Stimulated activated CD4-positive, alpha-beta T cell treated with anti-CD3 and anti-CD28 coated beads, Interleukin-2, amount 100 ng/mL, for 24 hours (primary cell): ENCODE measurements at places on chromosomes 16 and 17.

- no peak for DNase-seq
Observed at GRCh38 chr17:48633266-48633677, 7.1 kb upstream of the HOXB9 start.

DNA sequence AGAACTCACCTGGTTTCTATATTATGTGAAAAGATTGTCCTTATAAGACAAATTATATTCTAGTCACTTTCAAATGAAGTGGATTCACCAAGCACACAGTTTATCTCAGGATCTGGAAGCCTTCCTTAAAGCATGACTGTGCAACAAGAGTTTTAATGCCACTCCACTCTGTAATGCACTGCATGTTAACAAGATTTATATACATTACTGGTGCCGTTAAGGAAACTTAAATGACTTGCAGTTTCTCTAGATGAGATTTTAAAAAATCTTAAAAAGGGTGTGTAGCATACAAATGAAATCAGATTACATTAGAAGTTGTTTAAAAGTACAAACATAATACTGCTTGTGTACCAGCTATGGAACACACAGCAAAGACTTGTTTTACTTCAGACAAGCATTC lies 150.8 kb downstream of the SNX11 start:
- no peak for DNase-seq

- peak; percentile 78 for DNase-seq
Observed at GRCh38 chr17:1573932-1574696, 11.5 kb upstream of the PITPNA start.

- DNase-seq: no peak
Observed at GRCh38 chr16:27699540-27699939, 149.6 kb downstream of the KATNIP start.

DNA sequence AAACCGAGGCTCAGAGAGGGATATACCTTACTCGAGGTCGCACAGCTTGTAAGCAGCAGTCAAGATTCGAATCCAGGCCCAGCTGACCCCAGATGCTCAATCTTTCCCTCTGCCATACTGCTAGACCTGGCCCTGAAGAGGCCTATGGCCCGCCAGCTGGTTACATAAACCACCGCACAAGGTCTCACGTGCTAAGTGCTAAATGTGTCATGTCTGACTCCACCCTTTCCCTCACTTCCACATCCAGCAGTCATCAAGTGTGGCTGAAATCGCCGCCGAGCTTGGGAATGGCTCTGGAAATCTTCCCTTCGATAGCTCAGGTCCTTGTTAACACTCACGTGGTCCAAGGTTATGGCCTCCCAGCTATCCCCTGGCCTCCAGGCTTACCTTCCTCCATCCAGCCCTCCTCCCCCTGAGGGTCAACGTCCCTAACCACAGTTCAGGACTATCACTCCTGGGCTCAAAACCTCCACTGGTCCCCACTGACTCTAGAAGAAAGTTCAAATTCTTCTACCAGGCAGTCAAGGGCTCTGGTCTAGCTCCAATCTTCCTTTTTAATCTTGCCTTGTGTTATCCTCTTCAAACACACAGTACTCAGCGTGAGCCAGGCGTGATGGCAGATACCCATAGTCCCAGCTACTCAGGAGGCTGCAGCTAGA lies 3.5 kb downstream of the ZBTB4 start:
- DNase-seq: no peak

GRCh38 chr17:66310528-66311148 lies 8.2 kb downstream of the PRKCA start:
- peak; percentile 33 for DNase-seq

- no peak for DNase-seq
Observed at GRCh38 chr16:48284772-48285409, 37.6 kb upstream of the ABCC11 start.

DNA sequence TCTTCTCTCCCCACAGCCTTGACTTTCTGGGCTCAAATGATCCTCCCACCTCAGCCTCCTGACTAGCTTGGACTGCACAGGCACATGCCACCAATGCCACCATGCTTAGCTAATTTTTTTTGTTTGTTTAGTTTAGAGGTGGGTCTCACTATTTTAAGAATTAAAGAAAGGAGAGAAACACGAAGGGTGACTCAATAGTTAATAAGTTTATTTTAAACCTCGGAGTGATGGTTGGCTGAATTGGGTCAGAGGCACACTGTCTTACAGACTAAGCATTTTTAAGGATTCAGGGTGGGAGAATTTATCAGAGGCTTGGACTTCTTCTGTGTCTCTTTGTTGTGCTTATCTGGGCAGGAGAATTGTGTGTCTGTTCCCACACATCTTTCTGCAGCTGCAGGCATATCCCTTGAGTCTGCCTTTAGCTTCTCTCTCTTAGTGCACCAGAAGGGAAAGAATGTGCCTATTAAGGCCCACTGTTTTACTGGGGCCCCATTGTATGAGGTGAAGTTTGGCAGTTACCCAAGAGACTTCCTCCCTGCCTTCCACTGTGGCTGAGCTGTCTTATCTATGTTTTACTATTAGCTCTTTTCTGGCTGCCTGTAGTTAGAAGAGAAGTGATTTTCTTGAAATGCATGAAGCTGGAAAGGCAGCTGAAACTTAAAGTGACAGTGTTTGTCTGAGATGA lies 2172.0 kb downstream of the TP53TG3F start:
- no peak for DNase-seq

DNA sequence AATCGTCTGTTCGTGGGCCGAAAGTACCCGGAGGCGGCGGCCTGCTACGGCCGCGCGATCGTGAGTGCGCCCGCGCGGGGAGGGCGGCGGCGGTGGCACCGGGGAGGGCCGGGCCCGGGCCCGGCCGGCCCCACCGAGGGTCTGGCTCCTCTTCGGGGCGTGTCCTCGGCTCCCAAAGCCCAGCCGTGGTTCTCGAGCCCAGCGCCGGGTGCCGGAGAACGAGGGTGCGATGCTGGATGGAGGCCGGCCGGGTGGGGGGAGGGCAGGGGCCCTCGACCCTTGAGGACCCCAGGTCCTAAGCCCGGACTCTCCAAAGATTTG lies 375 bp downstream of the STUB1 start:
- DNase-seq: no peak

GRCh38 chr17:75808905-75809621 lies 24.5 kb downstream of the UNK start:
- no peak for DNase-seq

GRCh38 chr17:57337390-57337789 lies 81.1 kb downstream of the MSI2 start:
- DNase-seq: no peak

DNA sequence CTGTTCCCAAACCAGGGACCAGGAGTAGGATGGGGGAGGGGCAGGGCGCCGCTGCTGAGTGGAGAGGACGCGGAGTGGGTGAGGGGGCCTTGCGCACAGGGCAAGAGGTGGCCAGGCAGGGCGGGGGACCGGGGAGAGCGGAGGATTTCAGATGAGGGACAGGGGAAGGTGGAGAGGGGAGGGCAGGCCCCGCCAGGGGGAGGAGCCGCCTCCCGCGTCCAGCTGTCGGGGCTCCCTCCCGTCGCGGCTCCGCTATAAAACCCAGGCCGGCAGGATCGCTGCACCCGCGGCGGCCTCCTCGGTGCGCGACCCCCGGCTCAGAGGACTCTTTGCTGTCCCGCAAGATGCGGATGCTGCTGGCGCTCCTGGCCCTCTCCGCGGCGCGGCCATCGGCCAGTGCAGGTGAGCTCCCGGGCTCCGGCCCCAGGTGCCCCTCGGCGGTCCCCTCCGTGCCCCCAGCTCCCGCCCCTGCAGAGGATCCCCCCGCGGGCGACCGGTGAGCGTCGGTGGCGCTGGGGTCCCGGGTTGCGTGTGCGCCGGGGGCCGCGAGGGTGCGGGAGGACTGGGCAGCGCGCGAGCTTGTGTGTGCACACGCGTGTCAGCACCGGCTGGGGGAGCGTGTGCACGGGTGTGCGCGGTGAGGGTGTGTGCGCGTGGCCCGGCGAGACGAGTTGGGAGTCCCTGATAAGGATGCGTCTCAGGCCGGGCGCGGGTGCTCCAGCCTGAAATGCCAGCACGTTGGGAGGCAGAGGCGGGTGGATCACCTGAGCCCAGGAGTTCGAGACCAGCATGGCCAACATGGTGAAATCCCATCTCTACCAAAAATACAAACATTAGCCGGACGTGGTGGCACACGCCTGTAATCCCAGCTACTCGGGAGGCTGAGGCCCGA lies at the start of gene CA4:
TSS of gene CA4 (plus strand) at position 283 of the 892 bp plus-strand sequence. CDS start at position 345, 62 bp downstream.
- no peak for DNase-seq

DNA sequence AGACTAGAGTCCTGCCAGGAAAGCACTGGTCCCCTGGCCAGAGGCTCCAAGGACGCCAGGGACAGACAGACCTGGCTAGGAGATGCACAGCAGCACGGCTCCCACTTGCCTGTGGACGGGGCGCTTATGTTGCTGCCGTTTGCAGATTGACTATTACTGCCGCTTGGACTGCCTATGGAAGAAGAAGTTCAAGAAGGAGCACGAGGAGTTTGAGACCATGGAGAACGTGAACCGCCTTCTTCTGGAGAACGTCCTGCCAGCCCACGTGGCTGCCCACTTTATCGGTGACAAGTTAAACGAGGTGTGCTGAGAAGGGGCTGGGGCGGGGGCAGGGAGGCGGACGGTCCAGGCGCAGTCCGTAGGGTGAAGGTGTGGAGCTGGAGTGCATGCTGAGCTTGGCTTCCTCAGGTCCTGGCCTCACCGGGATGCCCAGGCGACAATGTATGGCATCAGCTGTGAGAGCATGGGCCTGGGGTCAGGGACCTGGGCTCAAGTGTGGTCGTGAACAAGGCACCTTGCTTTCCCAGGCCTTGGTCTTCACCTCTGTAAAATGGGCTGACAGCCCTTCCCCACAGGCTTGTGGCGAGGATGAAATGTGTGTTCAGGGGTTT lies 45.6 kb downstream of the ADCY7 start:
- DNase-seq: no peak

GRCh38 chr16:58490065-58490464 lies 9.9 kb upstream of the NDRG4 start:
- no peak for DNase-seq

GRCh38 chr16:10966129-10966528 lies 21.8 kb downstream of the CLEC16A start:
- no peak for DNase-seq

DNA sequence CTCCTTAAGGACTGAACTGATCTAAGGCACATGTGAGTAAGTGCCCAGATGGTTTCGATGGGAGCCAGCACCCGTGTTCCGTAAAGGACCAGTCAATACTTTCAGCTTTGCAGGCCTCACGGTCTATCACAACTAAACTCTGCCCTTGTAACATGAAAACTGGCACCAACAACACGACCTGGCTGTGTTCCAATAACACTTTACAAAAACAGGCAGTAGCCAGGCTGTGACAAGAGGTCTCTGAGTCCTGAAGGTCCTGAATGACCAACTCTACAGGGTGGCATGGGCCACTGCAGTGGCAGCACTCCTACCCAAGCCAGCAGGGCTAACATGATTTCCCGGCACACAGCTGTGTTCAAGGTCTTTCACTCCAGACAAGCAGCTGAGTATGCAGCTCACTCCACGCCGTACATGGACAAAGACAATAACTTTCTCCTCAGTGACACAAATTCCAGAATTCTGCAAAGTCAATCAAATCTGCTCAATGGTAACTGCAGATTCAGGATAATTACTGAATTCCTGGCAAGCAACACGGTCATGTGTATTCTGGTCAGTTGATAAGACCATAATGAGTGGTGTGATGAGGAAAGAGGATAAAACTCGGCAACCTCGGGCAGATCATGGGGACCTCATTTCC lies 15.3 kb downstream of the NPLOC4 start:
- DNase-seq: no peak

DNA sequence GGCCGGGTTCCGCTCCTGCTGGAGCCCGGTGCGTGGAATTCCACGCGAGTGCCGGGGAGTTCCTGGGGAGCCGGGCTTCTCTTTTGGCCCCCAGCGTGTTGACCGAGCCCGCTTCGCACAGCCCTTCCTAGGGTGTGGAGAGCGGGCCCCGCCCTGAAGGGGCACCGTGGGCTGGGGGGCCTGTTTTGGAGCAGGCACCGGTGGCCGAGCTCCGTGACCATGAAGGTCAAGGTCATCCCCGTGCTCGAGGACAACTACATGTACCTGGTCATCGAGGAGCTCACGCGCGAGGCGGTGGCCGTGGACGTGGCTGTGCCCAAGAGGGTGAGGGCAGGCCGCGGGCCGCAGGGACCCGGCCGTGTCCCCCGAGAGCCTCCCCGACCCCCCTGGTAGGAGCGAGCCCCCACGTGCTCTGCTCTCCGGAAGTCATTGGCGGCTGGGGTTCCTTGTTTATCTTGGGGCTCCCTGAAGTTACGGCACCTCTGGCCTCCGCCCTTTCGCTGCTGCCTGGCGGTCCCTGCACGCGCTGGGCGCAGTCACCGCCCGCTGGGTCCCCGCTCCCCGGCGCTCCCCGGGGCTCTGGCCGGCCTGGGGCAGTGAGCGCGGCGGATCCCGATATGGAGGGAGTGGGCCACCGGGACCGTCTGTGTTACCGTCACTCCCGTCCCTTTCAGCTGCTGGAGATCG lies 528 bp downstream of the HAGHL start:
- no peak for DNase-seq

- DNase-seq: no peak
Observed at GRCh38 chr16:27633721-27634120, 83.8 kb downstream of the KATNIP start.

GRCh38 chr16:81421536-81421935 lies 23.1 kb upstream of the CMIP start:
- DNase-seq: no peak

GRCh38 chr16:69112285-69113129 lies 7.1 kb downstream of the HAS3 start:
- DNase-seq: peak; percentile 76

DNA sequence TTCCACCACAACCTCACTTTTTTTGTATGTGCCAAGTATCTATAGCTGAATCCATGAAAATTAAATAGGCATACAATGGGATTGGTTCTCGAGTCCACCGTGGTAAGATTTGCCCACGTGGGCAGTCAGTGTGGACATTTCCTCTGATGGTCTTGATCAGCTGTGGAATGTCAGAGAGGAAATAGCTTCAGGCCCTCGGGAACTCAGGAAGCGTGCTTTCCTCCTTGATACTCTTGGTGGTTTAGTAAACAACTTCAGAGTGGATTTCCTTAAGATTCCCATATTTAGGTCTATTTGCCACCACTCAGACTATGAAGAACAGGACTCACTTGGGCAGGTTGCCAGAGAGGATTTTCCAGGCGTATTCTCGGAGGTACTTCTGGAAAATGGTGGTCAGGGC lies 152.5 kb downstream of the VPS53 start:
- no peak for DNase-seq

DNA sequence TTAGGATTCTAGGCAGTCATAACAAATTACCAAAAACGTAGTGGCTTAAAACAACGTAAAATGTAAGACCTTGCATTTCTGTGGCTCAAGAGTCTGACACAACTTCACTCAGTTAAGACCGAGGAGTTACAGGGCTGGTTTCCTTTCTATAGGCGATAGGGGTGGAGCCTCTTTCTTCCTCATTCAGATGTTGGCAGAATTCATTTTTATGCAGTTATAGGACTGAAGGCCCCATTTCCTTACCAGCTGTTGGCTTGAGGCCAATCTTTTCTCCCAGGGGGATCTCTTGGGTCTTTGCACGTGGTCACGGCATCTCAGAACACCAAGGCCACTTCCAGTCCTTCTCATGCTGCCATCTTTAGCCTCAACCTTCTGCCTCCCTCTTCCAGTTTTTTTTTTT lies 145.2 kb downstream of the KCNJ2 start:
- DNase-seq: no peak

DNA sequence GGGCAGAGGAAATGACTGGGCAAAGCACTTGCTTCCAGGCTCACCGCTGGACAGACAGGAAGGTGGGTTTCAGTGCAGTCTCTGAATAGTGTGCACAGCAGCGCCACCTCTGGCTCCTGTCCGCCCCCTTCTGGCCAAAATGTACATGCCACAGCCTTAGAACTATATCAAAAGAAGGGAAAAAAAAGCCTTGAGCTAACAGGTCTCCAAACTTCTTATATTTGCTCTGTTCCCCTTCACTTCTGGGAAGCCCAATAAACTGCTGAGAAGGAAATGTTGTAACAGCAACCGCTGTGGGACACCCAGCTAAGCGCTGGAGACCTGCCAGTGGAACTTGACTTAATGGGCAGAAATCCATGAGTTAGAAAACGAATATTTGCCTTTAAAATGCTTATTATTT lies 17.5 kb downstream of the COG7 start:
- DNase-seq: peak; percentile 73
